ENCODE measurements at places on chromosomes 3 and 15.

GRCh38 chr15:61444585-61444984 lies 215.5 kb upstream of the RORA start:
- DNase-seq, result no peak

DNA sequence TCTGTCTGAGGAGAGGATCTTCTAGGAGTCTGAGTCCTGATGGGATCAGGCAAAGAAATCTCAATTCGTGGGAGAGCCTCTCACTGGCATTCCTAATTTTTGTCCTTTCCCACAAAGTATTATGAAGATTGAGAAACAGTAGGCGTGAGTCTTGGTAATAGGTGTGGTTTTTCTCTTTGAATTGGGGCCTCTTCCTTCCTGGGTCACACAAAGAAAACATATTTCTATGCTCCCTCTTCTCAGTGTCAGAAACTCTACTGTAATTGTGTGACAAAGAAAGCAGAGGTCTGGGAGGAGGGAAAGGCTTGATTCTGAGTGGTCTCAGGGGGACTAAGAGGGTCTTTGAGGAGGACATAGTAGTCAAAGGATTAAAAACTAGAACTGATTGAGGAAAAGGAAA lies 6.0 kb downstream of the GABRR3 start:
- DNase-seq, result no peak

GRCh38 chr15:43799209-43799944 lies 643 bp downstream of the SERINC4 start:
- DNase-seq, result no peak

DNA sequence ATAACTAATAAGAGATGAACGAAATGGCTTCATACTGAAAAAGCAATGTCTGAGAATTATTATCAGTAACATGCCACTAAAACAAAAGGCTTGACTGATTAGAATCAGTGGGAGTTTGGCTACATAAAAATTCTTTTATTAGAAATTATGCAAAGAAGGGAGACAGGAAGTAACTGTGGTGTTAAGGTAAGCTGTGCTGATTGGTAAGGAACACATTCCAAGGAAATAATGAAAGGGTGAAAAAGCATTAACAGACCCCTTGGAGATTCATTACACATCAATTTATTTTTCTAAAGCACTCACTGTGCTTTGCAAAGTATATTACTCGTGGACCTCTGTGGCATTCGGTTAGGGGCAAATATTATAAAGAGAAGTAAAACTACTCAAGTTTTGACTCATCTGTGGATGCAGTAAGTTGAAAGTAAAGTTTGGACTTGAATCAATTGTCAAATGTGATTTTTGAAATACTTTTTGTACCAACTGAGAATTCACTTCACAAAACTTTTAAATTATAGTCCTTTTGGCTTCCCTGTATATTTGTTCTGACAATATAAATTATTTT lies 176.1 kb upstream of the ZPLD1 start:
- no peak for DNase-seq

- no peak for DNase-seq
These were observed 258.0 kb upstream of the CTDSPL start for GRCh38 chr3:37603722-37604121.

DNA sequence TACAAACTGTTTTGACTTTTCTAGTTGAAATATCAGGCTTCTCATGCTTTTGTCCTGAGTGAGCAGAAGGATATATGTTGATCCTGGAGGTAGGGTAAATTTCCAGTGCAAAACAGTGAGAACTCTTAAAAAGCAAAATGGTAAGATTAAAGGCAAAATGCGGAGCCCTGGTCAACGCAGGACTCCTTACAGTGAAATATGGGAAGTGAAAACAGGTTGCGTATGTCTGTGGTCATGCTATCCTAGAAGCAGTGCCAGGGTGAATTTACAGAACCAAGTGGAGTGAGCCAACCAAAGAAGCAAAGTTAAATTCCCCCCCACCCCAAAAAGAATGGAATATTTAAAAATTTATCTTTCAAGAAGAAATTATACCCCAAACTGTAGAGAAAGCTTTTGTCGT lies 256.4 kb downstream of the NR2F2 start:
- no peak for DNase-seq

GRCh38 chr3:114449271-114450007 lies 155.6 kb downstream of the TIGIT start:
- no peak for DNase-seq

- no peak for DNase-seq
These were observed 7.0 kb downstream of the PSTPIP1 start for GRCh38 chr15:77001966-77002365.

Measured in activated CD4-positive, alpha-beta T cell treated with anti-CD3 and anti-CD28 coated beads, Interleukin-2, amount 50 U/mL, for 4 hours (primary cell).